Right atrium auricular region (tissue), 2 donors: ENCODE measurements at places on chromosomes 3 and 15. TPM values are rescaled to one million over a fixed set of nuclear protein-coding genes. Genes with fewer than 3 reads are reported as not detected.

DNA sequence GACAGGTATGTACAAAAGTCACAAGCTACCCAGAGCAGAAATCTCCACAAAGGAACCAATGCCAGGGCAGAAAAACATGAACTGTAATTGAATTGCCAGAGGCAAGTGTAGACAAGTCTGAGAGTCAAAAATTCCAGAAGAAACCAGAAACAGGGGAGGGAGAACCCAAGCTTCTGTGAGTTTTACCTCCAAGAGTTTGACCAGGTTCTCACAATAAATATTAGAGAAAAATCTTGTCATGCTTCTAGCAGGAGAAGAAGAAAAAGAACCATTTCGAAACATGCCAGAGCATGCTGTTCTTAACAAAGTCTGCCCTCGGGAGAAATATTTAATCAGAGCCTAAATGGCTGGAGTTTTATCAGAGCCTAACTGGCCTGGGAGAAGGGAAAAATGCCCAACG is 32.5 kb upstream of the AP3B2 start:
- no peak for DNase-seq

GRCh38 chr3:184523825-184524615 is 37.6 kb upstream of the EPHB3 start:
- DNase-seq: peak; percentile 54

DNA sequence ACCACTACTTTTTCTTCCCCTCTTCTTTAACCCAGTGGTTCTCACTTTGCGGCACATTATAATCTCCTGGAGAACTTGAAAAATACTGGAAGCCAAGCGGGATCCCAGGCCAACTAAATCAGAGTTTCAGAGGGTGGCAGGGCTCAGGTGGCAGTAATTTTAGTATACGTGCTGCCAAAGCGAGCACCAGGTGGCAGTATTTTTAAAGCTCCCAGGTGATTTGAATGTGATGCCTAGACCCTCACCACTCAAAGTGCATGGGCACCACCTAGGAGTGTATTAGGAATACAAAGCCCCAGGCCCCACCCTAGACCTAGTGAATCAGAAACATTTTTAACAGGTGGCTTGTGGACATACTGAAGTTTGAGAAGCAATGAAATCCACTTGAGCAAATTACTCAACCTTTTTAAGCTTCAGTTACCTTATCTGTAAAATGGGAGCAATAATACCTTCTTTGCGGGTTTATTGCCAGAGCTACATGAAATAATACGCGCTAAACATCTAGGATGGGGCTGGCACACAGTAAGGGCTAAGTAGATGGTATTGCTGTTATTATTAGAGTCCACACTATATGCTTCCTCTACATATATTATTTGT is 8.3 kb downstream of the B3GALNT1 start:
- no peak for DNase-seq

- no peak for DNase-seq
Measured at GRCh38 chr3:106208251-106208650, 339.4 kb upstream of the CBLB start.

The DISP2 gene
- 0.20 TPM for total RNA-seq

The ALDH1A3 gene
- 14.7 TPM for total RNA-seq

DNA sequence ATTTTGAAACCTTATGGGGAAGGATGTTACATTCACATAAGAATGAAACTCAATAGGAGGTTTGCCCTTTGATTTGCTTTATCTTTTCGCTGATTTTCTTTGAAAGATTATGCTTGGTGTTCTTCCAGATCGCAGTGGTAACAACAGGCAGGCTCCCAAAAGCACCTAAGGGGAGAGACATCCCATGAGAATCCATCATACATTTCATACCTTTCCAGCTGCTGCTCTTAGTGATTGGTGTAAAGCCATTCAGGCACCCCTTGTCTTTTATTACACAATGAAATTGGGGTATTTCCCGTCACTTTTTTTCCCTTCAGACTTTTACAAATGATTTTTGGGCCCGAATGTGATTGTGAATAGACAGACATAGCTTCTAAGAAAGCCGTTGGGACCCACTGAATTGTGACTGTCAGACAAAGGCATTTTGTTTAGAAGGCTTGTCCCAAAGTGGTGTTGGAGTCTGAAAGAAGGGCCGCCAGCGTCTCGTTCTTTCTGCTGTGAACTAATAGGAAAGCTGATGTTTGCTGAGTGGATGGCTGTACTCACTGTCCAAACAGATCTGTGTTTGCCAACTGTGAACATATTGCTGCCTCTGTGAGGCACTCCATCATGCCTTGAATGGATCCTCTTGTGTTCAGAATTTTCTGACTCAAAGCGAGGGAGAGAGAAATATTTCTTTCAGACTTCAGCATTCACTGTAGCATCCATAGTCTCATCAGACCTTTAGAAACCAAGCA is 164.3 kb downstream of the FNDC3B start:
- no peak for DNase-seq

The PSTPIP1 gene
- 1.9 TPM for total RNA-seq

- no peak for DNase-seq
Measured at GRCh38 chr3:15535732-15536131, 14.2 kb upstream of the COLQ start.

DNA sequence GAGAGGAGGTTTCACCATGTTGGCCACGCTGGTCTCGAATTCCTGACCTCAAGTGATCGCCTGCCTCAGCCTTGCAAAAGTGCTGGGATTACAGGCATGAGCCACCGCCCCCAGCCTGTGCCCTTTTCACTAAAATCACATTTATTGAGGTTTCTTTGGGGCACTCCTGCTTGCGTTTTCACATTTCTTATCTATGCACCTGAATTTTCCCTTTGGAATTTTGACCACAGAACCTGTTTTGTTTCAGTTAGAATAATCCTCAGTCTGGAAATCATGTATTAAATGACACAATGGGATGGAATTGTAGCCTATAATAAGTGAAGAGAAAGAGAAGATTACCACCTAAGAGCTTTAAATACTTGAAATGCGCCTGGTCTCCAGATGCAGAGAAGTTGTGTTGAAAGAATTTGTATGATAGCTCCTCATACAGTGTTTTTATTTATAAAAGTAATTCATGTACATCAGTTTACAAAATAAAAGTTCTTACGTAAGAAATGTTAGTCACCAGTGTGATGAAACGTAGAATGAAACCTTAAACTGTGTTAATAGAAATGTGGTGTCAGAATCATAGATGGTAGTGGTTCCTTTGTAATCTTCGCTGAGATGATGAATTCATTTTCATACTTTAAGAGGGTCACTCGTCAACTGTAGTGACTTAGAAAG is 107.0 kb downstream of the TCF12 start:
- no peak for DNase-seq

DNA sequence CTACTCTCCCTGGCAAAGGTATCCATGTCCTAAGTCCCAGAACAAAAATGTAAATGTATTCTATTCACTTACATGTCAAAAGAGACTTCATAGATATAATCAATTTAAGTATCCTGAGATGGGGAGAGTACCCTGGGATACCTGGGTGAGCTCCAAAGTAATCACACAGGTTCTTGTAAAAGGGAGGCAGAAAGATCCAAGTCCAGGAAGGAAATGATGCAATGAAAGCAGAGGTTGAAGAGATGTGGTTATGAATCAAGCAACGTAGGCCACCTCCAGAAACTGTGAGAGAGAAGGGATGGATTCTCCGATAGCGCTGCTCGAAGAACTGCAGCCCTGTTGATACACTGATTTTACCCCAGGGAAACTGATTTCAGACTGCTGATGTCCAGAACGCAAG is 93.9 kb upstream of the VGLL3 start:
- DNase-seq: no peak

The CDCP1 gene
- 0.48 TPM for total RNA-seq

GRCh38 chr15:66847565-66847991 is 145.5 kb downstream of the SMAD6 start:
- DNase-seq: no peak

DNA sequence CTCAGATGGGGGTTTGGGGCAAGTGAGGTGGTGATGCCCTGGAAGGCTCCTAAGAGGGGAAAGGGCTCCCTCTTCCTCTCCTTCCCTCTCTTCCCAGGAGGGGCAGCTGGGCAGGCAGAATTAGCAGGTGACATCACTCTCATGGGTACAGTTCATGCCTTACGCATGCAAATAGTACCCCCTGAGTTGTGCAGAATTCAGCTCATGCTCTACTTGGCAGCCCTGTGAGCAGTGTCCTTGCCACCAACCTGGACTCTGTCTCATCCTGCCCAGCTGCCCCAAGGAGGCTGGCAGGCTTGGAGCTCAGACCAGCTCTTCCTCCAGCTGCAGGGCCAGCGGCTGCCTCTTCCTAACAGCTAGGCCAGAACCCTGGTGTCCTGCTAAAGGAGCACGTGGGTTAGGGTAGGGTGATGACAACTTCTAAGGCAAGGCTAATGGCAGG is 3.3 kb downstream of the CHAC1 start:
- DNase-seq: no peak

- DNase-seq: no peak
Measured at GRCh38 chr3:148147903-148148302, 549.8 kb upstream of the AGTR1 start.

GRCh38 chr3:105409364-105409763 is 42.7 kb downstream of the ALCAM start:
- DNase-seq: no peak

GRCh38 chr3:148042663-148043445 is 633.7 kb downstream of the ZIC1 start:
- no peak for DNase-seq

- no peak for DNase-seq
Measured at GRCh38 chr3:40232626-40233025, 76.9 kb upstream of the EIF1B start.

- no peak for DNase-seq
Measured at GRCh38 chr3:10192953-10193691, 28.4 kb downstream of the IRAK2 start.

The SLC2A2 gene
- not detected for total RNA-seq

GRCh38 chr15:41254560-41254959 is 23.5 kb downstream of the CHP1 start:
- DNase-seq: no peak

GRCh38 chr15:69311319-69311721 is 12.6 kb downstream of the PAQR5 start:
- no peak for DNase-seq

DNA sequence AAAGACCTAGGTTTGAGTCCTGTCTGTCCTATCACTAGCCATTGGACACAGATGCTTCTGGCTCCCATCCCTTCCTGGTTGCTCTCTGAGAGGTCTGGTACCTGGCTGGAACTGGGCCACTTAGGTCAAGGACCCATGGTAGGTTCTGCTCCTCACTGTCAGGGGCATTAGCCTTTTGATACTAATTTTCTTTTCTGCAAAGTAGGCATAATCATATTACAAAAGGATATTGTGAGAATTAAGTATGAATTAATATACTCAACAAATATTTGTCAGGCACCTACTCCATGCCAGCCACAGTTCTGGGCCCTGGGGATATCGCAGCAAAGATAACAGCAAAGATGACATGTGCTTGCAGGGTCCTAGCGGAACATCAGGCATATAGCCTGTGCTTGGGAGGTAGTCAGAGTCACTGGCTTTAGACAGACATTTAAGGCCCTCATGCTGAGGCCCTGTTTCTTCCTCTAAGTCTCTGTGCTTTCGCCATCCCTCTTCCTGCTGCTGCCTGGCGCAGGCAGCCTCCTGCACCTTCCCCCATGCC is 25.6 kb upstream of the LCTL start:
- DNase-seq: no peak

The IL5RA gene
- total RNA-seq: 0.51 TPM

- DNase-seq: no peak
Measured at GRCh38 chr15:43132830-43133429, 456 bp upstream of the TMEM62 start.

DNA sequence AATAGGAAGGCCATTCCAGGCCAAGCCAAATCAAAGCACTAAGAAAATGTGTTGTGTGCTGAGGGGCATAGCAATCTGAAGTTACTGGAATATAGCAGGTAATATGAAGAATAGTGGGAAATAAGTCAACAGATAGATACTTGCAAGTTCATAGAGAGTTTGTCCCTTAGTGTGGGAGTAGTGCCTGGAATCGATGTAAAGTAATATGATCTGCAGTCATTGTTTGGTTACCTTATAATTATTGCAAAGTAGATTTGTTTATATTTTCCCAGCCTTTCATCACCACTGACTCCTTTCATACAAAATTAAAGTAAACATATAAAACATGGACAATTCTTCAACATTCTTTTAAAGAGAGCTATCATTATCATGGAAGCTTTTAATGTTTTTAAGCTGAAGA is 420.9 kb upstream of the NECTIN3 start:
- DNase-seq: no peak

GRCh38 chr15:74958320-74958907 is 1.8 kb upstream of the RPP25 start:
- peak; percentile 80 for DNase-seq

GRCh38 chr3:183870563-183870962 is 14.1 kb downstream of the PARL start:
- DNase-seq: no peak

The TWF2 gene
- total RNA-seq: 58.6 TPM

The SLC22A14 gene
- not detected for total RNA-seq

The GPR160 gene
- total RNA-seq: 0.96 TPM

- no peak for DNase-seq
Measured at GRCh38 chr3:178181784-178182183, 354.5 kb upstream of the KCNMB2 start.

The GOLGA8R gene
- total RNA-seq: 2.6 TPM

The ACKR4 gene
- total RNA-seq: 7.9 TPM

The CRTC3 gene
- 26.4 TPM for total RNA-seq

DNA sequence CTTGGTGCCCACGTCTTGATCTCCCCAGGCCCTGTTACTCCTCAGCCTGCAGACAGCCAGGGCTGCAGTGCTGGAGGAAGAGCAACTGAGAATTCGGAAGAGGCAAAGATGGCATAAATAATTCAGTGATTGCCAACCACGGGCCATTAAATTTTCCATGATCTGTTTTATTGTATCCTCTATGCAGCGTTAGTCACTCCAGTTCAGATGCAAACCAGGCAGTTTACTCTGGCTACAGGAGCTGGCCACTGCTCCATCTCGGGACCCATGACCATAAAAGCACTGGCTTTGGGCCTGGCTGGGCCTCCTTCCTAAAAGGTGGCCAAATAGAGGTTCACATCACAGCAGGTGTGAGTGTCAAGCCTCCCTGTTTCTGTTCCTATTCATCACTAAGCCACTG is 137.6 kb upstream of the TLE3 start:
- no peak for DNase-seq

DNA sequence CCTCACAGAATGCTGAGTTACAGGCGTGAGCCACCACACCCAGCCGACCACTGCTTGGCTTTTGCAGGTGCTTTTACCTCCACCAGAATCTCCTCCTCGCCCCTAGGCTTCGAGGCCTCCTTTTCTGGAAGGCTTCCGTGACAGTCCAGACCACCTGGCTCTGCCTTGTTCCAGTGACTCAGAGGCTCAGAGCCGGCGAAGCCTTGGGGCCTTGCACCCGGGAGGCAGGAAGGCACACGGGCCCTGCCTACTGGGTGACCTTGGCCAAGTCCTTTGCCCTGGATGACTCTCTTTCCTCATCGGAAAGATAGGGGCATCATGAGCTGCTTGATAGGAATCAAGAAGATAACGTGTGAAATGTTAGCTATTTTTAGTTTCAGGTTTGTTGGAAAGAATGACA is 31.3 kb upstream of the FURIN start:
- no peak for DNase-seq

The KBTBD12 gene
- 1.5 TPM for total RNA-seq

GRCh38 chr3:112095731-112096130 is 9.5 kb downstream of the C3orf52 start:
- DNase-seq: no peak
